ENCODE measurements at places on chromosomes 1 and 21. TPM values are rescaled to one million over a fixed set of nuclear protein-coding genes. Genes with fewer than 3 reads are reported as not detected.

The KPRP gene
- total RNA-seq = not detected

The GJB3 gene
- 40.6 TPM for total RNA-seq

GRCh38 chr21:40623528-40623927, 223.4 kb downstream of the DSCAM start:
- no peak for DNase-seq

DNA sequence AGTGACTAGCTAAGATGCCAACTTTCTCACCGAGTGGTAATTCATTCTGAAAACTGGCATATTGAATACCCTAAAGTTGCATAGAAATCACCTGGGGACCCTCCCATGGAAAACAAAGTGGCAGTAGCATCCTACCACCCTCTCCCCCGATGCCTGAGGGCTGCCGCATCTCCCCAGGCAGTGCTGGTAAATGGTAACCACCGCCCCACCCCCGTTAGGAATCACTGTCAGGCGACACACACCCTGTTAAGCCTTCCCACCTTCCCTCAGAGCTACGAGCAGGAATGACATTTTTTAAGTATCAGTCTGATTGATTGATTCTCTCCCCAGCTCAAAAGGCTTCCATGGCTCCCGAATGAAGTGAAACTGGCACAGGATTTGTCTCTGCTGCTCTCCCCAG, 28.3 kb downstream of the TMPRSS2 start:
- DNase-seq = no peak

DNA sequence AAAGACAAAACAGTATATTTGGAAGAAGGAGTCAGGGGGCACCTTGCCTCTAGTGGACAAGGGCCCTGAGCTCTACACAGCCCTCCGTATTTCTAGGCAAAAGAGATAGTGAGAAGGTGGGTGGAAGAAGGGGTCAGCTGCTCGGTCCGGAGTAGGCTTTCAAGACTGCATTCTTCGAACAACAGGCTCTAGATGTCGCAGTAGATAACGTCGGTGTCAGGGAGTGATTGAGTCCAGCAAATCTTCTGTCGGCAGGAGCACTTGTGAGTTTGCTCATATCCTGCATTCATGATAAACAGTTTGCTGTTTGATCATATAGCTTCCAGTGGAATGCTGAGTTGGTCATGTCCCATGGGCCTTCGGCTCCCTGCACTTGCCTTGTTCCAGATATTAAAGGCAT, 36.8 kb downstream of the DIPK1A start:
- no peak for DNase-seq

DNA sequence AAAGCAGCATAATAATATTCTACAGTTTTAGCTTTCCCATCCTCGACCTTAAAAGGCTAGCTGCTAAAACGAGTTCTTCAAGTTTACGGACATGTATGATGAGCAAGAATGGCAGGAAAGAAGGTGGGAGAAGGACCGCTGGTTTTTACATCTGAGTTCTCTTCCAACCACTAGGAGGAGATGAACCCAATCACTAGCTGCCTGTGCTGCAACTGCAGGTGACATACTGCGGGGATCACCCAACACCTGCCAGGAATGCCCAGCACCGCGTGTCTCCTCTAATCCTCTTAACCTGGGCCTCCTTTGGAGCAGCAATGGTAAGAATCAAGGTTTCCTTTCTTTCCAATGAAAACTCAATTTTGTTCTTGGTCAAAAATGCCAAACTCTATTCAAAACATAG, 23.5 kb downstream of the TOR3A start:
- no peak for DNase-seq

- DNase-seq = no peak
Measured at GRCh38 chr1:51784997-51785421, 93.5 kb downstream of the NRDC start.
